ENCODE measurements at places on chromosomes 4 and X. TPM values are rescaled to one million over a fixed set of nuclear protein-coding genes. Genes with fewer than 3 reads are reported as not detected.

C4orf51 gene
- total RNA-seq, result 0.87 TPM

CCNB3 gene
- 33.9 TPM for total RNA-seq

FGF13 gene
- total RNA-seq, result 3.7 TPM

SMARCA1 gene
- 190 TPM for total RNA-seq

- no peak for DNase-seq
These were observed 45.9 kb downstream of the DOCK11 start for GRCh38 chrX:118541482-118541881.

DNA sequence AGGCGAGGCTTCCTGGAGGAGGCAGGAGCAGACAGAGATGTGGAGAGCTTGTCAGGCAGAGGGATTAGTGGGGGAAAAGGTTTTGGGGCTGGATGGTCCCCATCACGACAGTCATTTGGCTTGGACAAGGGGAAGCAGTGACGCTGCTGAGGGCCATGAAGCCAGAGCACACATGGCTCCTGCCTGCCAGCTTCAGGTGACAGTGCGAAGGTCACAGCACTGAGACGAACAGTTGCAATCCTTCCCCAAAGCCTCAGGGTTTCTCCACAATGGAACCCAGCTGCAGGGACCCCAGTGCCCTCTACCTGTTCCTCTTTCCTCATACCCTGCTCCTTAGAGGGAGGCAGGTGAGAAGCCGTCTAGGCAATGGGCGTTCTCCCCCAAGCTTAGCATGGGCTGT lies 110.3 kb downstream of the DRD5 start:
- DNase-seq, result no peak

Measured in testis (tissue), 5 donors.